ENCODE measurements at places on chromosomes 13 and 19. TPM values are rescaled to one million over a fixed set of nuclear protein-coding genes. Genes with fewer than 3 reads are reported as not detected.

GRCh38 chr19:19613506-19613905, 5.0 kb downstream of the PBX4 start:
- DNase-seq, result no peak

DNA sequence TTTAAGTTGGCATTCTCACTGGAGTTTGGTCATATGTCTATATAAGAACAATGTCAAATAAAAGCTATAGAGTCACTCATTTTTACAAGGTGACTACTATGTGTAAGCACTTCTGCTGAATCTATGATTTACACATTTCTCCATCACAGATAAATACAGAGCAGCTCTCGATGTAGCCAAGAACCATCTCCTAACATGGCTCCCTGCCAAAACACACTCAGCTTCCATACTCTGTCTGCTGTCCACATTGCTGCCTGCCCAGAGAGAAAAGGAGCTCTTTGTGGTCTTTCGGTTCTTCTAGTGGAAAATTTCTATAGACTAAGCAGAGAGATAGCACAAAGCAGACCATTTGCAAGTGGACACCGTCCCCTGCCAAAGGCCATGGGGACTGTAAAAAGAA, 190.9 kb upstream of the KLF12 start:
- peak; percentile 50 for DNase-seq

DNA sequence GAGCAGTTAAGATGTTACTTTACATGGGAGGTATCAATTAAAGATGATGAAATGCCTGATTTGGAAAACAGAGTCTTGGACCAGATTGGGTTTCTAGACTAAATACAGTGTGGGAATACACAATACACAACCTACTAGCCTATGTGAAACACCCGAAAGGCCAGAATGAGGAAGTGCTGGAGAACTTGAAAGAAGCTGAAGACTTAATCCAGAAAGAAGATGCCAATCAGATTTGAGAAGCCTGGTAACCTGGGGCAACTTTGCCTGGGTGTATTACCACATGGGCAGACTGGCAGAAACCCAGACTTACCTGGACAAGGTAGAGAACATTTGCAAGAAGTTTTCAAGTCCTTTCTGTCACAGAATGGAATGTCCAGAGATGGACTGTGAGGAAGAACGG, 43.2 kb downstream of the N4BP2L1 start:
- DNase-seq, result no peak

DNA sequence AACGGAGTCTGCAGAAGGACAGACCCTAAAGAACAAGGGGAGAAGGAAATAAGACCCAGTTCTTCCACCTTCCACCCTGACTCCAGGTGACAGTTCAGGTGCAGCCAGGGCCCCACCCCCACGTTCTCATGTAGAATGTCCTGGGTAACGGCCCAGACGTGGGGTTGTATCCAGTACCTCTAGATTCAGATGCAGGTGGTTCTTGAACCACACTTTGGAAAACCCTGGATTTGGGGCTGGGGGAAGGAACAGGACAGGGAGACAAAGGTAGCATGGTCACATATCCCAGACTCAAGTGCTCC, 2.2 kb downstream of the DMPK start:
- no peak for DNase-seq

Gene PTH2
- total RNA-seq, result not detected

Measured in right cardiac atrium (tissue), 5 donors.